ENCODE measurements at places on chromosomes 5 and 9. TPM values are rescaled to one million over a fixed set of nuclear protein-coding genes. Genes with fewer than 3 reads are reported as not detected.

Gene MYOT
- total RNA-seq = not detected

Gene MEGF10
- total RNA-seq = under 0.01 TPM

Gene SLC45A2
- not detected for total RNA-seq

Gene ROR2
- 0.24 TPM for total RNA-seq

Gene AIF1L
- total RNA-seq = 63.4 TPM

Gene SLC6A19
- total RNA-seq = not detected

Gene IFNK
- not detected for total RNA-seq

Gene SVEP1
- 1.2 TPM for total RNA-seq

Gene SERF1A
- 2.1 TPM for total RNA-seq
